ENCODE measurements at places on chromosomes 3 and 15.

DNA sequence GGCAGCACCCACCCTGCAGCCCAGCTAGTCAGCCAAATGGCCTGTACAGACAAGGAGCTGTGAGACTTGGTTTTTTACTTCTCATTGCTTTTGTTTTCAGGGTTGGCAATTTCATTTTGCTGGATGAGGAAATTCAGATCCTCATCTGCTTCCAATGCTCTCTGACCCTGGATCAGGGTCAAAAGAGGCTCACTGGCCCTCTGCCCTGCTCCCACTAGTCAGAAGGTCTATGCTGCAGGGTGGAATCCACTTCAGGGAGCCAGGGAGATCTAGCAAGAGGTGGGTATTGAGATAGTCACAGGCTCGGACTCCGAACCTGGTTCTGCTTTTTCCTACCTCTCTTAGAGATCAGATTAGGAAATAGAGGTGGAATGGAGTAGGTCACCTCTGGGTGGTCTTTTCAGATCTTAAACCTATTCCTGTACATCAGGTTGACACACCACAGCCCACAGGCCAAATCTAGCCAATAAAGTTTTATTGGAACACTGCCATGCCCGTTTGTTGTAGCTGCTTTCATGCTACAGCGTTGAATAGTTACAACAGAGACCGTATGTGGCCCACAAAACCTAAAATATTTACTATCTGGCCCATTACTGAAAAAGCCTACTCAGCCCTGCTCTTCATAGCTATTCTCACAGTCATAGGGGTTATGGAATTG lies 26.4 kb upstream of the GLCE start:
- no peak for DNase-seq

DNA sequence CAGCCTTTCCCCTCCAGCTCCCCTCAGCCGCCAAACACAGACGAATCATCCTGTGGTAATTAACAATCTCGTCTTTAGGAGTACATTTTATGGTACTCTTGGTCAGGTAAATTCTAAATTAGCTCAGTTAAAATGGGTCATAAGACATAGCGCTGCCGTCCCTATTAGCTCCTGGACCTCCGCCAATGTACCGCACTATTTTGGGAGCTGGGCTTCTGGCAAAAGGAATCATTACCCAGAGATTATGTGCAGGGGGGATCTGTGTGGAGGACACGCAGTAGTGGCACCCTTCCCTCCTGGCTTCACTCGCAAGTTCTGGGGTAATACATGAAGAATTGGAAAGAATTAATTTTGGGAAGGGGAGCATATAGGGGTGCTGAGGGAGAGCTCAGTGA lies 68.6 kb upstream of the ONECUT1 start:
- no peak for DNase-seq

DNA sequence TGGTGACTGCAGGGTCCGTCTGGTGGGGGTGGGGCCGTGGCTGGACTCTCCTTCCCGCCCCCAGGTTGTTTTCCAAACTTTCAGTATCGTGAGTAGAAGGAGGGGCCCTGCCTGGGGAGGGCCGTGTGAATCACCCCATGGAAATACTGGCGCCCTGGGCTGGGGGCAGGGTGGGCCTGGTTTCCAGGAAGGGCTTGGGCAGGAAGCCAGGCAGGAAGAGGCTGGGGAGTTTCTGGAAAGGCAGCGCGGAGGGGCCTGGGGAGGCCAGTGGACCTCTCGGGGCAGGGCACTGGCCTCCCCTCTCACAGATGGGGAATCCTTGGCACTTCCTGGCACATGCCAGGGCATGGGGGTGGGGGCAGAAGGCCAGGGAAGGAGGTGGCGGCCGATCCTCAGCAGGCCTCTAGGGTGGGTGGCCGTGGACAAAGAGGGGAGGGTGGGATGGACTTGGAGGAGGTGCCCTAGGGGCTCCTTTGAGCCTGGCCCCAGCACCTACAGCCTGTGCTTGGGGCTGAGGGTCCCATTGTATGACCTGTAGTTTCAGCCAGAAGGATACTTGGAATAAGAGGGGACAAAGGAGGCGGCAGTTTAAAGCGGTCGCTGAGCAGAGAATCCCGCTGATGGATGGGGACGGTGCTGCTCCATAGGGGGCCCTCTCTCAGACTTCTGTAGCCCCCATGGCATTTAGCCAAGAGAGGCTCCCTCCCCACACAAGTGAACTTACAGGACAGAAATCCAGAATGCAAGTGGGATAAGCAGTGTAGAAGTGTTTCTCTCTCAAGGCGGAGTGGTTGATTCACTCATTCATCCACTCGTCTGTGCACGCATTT lies 56.5 kb upstream of the GATA2 start:
- DNase-seq, result no peak

GRCh38 chr15:96333131-96334016 lies 2.9 kb downstream of the NR2F2 start:
- no peak for DNase-seq

- no peak for DNase-seq
Measured at GRCh38 chr3:138827222-138827621, 7.5 kb downstream of the PIK3CB start.

GRCh38 chr3:42639192-42639591 lies 14.3 kb upstream of the ZBTB47 start:
- DNase-seq, result no peak

DNA sequence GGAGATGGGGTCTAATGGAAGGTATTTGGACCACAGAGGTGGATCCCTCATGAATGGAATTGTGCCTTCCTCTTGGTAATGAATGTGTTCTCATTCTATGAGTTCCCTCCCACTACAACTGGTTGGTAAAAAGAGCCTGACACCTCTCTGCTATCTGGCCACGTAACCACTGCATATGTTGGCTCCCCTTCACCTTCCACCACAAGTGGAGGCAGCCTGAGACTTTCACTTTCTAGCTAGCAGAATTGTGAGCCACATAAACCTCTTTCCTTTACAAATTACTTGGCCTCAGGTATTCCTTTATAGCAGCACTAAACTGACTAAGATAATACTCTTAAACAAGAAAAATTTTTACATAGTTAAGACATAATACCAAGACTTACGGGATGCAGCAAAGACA lies 155.3 kb downstream of the NR1I2 start:
- DNase-seq, result no peak

- DNase-seq, result no peak
Measured at GRCh38 chr3:104632521-104632920, 734.2 kb upstream of the ALCAM start.

DNA sequence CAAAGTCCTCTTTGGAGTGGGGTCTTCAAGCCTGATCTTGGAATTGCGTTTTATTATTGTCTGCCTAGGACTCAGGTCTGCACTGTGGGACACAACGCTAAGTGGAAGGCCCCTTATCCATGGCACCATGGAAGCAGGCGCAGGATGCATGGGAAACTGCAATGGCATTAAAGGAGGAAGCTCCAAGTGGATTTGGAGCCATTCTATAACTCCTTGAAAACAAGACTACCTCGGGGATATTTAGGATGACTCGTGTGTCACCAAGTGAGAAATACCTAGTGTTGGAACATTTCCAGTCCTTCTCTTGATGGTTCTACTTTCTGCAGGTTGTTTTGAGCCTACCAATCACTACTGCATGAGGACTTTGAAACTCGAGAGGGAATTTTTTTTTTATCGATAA lies 126.6 kb upstream of the ZBED2 start:
- DNase-seq, result no peak

DNA sequence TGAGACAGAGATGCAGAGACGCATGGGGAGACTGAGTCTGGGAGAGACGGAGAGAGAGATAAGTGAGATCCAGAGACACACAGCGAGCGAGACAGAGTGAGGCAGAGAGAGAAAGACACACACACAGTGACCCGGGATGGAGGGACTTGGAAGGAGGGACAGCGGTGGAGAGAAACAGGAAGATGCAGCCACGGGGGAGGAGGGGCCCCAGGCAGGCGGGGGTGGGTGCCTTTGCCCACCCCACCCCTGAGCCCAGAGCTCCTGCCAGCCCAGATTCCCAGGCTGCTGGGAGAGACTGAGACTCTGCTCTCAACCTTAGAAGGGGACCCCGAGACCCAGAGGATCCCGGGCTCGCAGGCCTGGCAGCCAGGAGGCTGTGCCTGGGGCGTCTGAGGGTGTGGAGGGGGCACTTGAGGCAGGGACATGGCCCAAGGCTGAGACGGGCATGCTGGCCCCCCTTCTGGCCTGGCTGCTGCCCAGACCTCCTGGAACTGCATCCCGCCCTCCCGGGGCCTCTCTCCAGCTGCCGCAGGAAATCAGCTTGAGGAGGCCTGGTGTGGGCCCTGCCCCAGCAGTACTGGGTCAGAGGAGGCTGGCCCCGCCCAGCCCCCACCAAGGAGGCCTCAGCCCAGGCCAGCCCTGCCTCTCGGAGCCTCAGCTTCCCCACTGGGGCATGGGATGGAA lies 18.1 kb downstream of the H1-8 start:
- no peak for DNase-seq

- no peak for DNase-seq
Measured at GRCh38 chr15:60580650-60581376, 101.9 kb upstream of the ICE2 start.

- no peak for DNase-seq
Measured at GRCh38 chr15:41937568-41937923, 34.8 kb downstream of the EHD4 start.

GRCh38 chr3:115401851-115402501 lies 221.3 kb upstream of the GAP43 start:
- no peak for DNase-seq

- DNase-seq, result no peak
Measured at GRCh38 chr15:100031665-100032357, 298.6 kb upstream of the LYSMD4 start.

- DNase-seq, result no peak
Measured at GRCh38 chr3:134542287-134542958, 56.6 kb downstream of the CEP63 start.

- DNase-seq, result peak; percentile 73
Measured at GRCh38 chr15:39786447-39787056, 3.9 kb upstream of the FSIP1 start.

- no peak for DNase-seq
Measured at GRCh38 chr3:61233746-61234145, 17.5 kb downstream of the FHIT start.

- DNase-seq, result peak; percentile 54
Measured at GRCh38 chr3:52831500-52832301, 1.2 kb upstream of the ITIH4 start.

DNA sequence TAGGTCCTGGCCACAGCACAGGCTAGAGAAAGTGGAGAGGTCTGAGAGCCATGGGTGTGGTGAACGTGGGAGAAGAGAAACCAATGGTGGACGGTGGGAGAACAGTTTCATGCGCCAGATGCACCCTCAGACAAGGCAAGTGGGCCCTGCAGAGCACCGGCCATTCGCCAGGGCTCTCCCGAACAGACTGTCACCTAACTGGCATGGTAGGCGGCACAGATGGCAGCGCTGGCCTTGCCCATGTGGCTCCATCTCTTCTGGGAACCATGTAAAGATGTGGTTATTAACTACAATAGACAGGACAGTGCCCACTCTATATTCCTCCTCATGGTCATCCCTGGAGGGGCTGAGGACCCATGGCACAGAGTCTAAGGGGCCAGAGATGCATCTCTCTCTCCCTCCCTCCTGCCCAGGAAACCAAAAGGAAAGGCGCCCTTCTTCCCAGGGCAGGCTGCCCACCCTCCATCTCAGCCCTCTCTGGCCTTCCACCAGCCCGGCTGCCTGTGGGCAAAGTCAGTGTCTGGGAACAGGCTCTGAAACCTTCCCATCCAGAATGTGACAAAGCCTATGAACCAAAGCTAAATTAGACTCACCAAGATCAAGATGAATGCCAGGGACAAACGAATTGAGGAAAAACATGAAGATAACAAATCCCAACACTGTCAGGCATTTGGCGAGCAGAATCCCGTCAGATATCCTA lies 147.8 kb downstream of the OCA2 start:
- no peak for DNase-seq

DNA sequence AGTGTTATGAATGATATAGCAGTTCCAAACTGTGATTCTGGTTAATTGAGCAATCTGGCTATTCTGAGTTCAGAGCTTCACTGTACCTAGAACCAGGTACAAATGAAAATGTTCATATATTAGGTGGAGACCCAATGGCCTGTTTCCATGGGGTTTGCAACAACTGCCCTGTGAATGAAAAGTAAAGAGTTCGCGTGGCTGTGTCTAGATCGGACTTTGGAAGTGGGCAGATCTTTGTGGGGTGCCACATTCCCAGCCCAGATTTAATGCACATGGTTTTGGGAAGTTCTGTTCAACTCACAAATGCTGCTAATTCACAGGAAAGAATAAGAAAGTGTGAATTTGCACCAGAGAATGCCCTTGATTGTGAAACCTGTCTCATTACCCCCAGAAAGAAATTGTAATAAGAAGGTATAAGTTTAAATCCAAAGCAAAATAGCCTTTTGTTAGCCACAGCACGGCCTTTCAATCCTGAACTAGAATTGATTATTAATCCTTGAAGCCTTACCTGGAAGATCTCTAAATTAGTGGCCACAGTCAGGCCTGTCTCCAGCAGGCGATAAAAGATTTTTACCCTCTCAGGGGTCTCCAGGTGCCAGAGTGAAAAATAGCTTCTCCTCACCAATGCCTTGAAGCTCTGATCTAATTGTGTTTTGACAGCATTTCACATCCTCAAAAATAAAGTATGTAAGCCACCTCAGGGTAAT lies 22.6 kb downstream of the WHAMM start:
- DNase-seq, result no peak

DNA sequence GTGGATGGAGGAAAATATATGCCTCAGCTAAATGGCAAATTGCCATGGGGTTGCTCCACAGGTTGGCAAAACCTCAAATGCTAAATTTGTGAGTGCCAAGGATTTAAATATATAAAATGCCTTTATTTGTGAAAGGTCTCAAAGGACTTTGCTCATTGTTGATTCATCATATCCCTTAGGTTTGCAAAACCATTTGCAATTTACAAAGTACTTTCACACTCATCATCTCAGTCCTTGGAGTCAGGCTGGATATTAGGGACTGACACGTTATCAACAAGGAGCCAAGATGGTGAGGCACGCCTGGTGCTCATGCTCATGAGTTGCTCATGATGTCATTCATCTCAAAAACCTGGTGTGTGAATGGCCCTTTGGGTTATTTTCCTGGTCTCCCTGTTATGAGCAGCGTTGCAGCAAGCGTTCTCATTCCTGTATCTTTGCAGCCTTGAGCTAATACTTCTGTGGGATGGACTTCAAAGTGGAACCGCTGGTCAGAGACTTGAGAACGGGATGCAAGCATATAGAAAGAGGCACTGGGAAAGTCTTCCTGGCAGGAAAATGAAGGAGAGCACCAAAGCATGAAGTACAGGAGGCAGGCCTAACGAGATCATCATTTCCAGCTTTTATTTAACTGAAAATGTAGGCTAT lies 66.0 kb downstream of the MYO1E start:
- DNase-seq, result no peak

Measured in SK-MEL-5 (cell line).